ENCODE measurements at places on chromosomes 6 and 20. TPM values are rescaled to one million over a fixed set of nuclear protein-coding genes. Genes with fewer than 3 reads are reported as not detected.

The CYP24A1 gene
- total RNA-seq: not detected

DNA sequence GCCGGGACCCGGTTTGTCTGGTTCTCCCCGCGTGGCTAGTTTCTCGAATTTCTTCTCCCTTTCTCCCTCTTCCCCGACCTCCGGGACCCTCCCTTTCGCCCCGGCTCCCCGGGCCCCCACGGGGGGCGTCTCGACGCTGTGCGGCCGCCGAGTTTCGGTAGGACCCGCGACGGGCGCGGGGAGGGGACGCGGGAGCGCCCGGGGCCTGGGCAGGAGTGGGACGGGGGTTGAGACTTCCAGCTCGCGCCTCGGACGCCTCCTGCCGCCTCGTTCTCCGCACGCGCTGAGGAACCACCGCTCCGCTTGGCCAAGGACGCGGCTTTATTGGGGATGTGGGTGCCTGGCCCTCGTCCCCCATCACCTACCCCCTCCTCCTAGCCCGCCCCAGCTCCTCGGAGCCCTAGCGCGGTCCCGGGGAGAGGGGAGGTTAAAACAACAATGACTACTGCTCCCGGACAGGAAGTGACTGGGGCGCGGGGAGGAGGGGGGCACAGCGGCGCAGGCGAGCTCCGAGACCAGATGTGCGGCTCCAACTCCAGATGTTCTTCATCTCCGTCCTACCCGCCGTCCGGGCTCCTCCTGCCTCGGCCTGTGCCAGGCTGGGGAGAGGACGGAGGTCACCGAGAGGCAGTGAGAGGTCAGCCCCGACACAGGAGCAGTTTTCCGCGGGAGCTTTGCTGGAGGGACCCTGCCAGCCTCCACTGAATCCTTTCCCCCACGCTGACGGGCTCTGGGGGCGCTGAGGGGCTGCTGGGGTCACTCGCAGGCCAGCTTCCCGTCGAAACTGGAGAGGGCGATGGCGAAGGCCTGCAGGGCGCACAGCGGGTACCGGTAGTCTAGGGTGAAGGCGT is 917 bp upstream of the TEAD3 start:
- no peaks in the 10 kb centered on the region for H3K36me3 ChIP-seq
- no peak overlapping the region for H3K27ac ChIP-seq
- no peak for DNase-seq
- H3K4me1 ChIP-seq: peaks cover 22% of the 10 kb centered on the region
- H3K4me3 ChIP-seq: peak overlapping the region; percentile 86

DNA sequence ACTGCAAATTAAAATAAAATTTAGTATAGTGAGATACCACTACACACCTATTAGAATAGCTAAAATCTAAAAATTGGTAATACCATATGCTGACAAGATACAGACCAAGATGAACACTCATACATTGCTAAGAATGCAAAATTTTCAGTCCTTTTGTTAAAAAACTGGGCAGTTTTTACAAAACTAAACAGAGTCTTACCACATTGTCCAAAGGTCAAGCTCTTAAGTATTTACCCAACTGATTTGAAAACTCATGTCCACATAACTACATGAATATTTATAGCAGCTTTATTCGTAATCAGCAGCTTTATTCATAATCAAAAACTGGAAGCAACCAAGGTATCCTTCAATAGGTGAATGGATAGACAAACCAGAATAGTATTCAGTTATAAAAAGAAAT is 10.0 kb downstream of the POLR3F start:
- no peaks in the 10 kb centered on the region for H3K27me3 ChIP-seq
- H3K27ac ChIP-seq: no peak overlapping the region
- peaks cover 3% of the 10 kb centered on the region for H3K4me1 ChIP-seq
- H3K36me3 ChIP-seq: peaks cover 3% of the 10 kb centered on the region
- DNase-seq: no peak

DNA sequence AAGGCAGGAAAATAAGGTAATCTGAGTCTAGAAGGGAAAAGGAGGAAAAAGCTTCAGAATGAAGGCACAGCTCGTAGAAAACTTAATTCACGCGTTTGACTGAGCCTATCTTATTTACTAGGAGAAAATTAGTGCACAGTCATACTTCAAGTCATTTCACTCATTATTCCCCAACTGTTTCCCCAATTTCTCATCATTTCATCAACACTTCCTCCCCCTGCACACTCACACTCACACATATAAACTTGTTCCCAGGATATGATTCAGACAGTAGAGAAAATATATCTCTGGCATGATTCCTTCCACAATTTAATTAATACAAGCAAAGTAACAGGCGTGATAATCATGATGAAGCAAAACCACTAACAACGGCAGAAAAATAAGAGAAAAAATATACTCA is 94.5 kb upstream of the F13A1 start:
- DNase-seq: no peak
- no peaks in the 10 kb centered on the region for H3K4me1 ChIP-seq
- H3K36me3 ChIP-seq: no peaks in the 10 kb centered on the region
- H3K27me3 ChIP-seq: peaks cover 36% of the 10 kb centered on the region
- no peak overlapping the region for H3K4me3 ChIP-seq

DNA sequence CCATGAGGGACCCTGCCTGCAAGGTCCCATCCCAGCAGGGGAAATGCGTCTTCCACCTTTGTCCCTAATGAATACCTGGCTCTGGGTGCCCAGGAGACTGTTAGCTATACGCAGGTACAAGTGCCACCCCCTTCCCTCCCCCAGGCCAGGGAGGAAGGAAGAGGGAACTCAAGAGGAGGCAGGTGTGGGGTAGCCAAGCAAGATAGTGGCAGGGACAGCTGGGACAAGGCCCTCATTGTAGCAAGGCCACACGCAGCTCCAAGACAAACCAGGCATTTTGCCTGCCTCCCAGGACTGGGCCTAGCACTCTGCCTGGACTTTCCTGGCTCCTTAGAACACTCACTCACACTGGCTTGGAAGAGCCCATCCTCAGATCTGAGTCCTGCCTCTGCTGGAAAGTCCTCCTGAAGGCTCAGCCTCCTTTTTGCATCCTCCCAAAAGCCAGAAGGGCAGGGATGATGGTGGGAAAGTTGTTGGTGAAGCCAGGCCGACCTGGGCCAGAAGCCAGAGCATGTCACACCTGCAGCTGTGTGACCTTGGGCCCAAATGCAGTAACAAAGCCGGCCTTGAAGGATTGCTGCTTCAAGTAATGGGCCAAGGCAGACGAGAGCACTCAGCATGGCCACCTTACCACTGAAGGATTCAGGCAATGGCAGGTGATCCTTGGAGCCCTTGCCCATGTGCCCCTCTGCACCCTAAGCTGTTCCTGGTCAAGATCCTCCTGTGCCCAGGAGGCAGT is 27.7 kb downstream of the SNPH start:
- no peak overlapping the region for H3K4me3 ChIP-seq
- peaks cover 13% of the 10 kb centered on the region for H3K4me1 ChIP-seq
- DNase-seq: no peak
- H3K27ac ChIP-seq: no peak overlapping the region
- H3K27me3 ChIP-seq: no peaks in the 10 kb centered on the region

DNA sequence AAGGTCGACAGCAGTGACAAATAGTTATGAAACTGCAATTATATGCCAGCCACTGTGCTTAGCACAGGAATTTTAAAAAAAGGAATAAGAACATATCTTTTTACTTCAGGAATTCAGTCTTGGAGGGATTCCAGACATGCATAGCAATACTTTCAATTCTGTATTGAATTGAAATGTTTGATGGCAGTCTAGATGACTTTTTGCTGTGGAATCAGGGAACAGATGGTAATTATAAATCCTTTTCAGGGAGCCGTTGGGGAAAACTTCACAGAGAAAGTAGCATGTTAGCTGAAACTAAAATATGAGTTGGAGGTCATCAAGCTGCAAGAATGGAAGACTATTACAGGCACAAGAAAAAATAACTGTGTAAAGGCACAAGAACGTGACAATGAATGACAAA is 74.8 kb downstream of the IMPG1 start:
- no peaks in the 10 kb centered on the region for H3K27me3 ChIP-seq
- no peaks in the 10 kb centered on the region for H3K36me3 ChIP-seq
- no peaks in the 10 kb centered on the region for H3K4me1 ChIP-seq

DNA sequence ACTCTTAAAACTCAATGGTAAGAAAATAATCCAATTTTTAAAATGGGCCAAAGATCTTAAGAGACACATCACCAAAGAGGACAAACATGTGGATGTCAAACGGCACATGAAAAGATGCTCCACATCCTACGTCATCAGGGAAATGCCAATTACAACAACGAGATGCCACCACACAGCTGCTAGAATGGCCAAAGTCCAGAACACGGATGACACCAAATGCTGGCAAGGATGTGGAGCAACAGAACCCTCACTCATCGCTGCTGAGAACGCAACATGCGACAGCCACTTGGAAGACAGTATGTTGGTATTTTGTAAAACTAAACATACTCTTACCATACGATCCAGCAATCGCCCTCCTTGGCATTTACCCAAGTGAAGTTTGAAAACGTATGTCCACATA is 132.8 kb upstream of the CDH4 start:
- no peaks in the 10 kb centered on the region for H3K36me3 ChIP-seq
- peaks cover 9% of the 10 kb centered on the region for H3K4me1 ChIP-seq
- H3K27ac ChIP-seq: no peak overlapping the region

GRCh38 chr6:134474955-134475354 is 157.0 kb upstream of the SGK1 start:
- DNase-seq: no peak
- H3K4me1 ChIP-seq: peaks cover 4% of the 10 kb centered on the region
- H3K4me3 ChIP-seq: no peak overlapping the region
- peaks cover 4% of the 10 kb centered on the region for H3K27me3 ChIP-seq

Data from T-helper 17 cell (primary cell).